ENCODE measurements at places on chromosomes 1 and 21.

DNA sequence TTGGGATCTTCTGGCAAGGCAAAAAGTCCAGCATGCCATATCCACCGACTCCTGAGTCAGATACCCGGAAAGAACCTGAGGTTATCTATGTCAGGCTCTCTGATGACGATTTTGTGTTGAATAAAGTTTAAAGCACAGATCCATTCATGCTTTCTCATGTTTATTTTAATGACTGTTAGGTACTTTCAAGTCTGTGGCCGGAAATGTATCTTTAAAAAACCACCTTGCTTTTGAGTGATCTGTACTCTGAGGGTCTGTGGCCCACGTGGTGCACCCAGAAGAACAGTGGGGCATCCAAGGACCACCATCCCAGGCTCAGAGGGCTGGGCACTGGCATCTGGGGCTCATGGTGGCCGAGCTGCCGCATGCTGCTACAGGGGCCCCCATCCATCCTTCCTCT lies 30.1 kb upstream of the VASH2 start:
- no peak for DNase-seq

GRCh38 chr1:64826991-64827390 lies 82.1 kb downstream of the RAVER2 start:
- DNase-seq: no peak

GRCh38 chr1:14039582-14040430 lies 339.8 kb downstream of the PRDM2 start:
- DNase-seq: no peak

GRCh38 chr1:54136963-54137533 lies 15.8 kb downstream of the CDCP2 start:
- no peak for DNase-seq

DNA sequence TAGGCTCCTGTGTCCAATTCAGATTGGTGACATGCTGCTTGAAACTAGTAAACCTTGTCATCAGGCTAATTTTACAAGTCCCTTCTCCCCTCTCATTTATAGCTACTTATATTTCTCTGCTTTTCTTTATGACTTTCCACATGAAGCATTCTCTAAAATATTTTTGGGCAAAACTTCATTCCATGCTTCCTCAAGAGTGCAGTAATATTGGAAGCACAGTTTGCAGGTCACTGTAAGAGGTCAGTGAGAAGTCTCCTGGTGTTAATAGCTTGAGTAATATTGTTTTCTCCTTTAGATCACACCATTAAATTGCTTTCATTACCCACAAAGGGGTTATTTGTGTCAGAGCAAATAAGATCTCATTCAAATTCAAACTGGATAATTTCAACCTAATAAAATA lies 46.6 kb downstream of the LPAR3 start:
- DNase-seq: no peak
